ENCODE measurements at places on chromosomes 16 and 17. TPM values are rescaled to one million over a fixed set of nuclear protein-coding genes. Genes with fewer than 3 reads are reported as not detected.

- DNase-seq: peak; percentile 73
Measured at GRCh38 chr16:66036793-66037715, 329.4 kb upstream of the CDH5 start.

The TEDC2 gene
- 1.7 TPM for total RNA-seq

- peak; percentile 49 for DNase-seq
Measured at GRCh38 chr16:82629441-82630027, 2.8 kb downstream of the CDH13 start.

The TBC1D26 gene
- not detected for total RNA-seq

The TMED6 gene
- total RNA-seq: not detected

GRCh38 chr17:21370430-21370829 lies 5.7 kb upstream of the KCNJ12 start:
- DNase-seq: peak; percentile 8

The MYCBPAP gene
- total RNA-seq: 2.3 TPM

DNA sequence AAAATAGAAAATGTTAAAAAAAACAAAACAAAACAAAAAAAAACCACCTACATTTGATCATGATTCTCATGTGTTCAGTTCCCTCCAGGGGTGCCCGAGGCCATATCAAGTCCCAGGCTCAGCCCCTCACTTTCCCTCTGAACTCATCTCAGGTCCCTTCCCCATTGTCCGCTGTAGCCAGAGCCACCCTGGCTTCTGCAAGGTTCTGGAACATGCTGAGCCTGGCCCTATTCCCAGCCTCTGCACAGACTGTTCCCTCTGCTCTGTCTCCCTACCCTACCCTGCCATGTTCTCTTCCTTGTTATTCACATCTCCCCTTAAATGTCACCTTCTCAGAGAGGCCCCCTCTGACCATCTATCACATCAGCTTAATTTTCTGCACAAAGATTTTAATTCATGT lies 46.9 kb downstream of the TK2 start:
- no peak for DNase-seq

The TEX19 gene
- not detected for total RNA-seq

The ATXN7L3 gene
- total RNA-seq: 33.6 TPM

GRCh38 chr16:27749547-27749875 lies 199.6 kb downstream of the KATNIP start:
- DNase-seq: no peak

The PIPOX gene
- 0.83 TPM for total RNA-seq

DNA sequence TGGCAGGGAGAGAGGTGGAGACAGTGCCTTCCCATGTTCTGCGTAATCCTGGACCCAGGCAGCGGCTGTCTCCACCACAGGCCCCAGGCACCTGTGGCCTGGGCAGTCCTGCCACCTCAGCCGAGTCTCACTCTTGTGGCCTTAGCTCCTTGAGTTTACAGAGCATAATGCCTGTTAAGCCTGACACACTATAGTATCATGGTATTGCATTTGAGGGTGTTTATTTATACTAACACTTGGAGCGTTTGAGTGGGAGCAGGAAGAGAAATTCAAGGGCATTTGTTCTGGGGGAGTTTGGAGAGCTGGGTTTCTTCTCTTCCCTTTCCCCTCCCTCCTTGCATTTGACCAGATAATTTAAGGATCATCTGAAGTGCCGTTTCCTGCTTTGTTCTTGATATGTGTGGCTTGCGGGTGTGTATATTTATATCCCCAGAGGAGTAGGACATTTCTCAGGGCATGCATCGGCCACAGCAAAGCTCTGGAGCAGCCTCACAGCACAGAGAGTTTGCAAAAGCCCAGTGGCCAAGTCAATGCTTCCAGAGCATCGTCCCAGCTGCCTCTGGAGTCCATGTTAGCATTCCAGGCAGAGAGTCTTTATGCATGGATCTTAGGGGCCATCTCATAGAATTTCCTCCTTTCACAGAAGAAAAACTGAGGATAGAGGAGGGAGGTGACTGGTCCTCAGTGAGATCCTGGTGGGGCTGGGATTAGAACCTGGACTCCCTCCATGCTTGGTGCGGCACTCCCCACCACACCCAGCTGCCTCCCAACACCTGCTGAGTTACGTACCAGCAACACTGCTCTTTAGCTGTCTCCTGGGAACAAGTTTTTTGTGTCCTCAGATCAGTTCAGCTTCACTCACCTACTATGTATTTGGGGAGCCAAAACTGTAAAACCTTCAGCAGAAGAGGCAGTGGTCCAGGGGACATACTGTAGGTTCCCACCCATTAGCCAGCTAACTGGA lies 222.8 kb downstream of the CCDC182 start:
- DNase-seq: no peak

DNA sequence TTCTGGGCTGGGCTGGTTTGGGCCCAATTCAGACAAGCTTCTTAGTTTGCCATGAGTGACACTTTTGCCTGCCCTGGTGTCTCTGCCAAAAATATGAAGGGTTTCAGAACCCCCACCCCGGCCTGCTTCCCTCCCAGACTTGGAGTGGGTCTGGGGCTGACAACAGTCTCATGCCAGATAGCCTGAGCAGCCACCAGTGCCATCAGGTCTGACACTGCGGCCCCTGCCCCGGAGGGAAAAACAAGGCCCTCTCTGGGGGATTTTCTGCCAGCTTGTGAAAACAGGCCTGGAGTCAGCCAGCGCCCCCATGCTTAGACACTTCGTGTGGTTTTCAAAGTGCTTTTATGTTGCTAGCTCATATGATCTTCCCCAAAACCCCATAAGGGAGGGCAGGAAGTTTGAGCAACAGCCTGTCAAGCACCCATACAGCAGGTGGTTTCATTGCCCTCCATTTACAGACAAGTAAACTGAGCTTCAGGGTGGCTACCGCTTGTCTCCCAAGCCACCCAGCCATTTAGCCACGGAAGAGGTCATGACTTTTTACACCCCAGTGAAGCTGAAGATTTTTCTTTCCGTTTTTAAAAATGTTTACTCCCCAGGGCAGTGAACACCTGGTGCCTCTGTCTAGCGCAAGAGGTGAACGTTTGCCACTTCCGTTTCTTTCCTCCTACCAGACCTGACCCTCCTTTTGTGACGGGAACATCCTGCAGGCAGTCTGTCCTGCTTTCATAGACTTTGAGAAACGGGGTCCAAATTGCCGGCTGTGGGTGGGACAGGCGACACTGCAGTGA lies 300.6 kb downstream of the SEC14L1 start:
- no peak for DNase-seq

The PLA2G10 gene
- total RNA-seq: not detected

- peak; percentile 81 for DNase-seq
Measured at GRCh38 chr17:60579090-60579489, 20.9 kb upstream of the PPM1D start.

Measured in fibroblast of lung (primary cell).